Large intestine (tissue), 12 donors: ENCODE measurements at places on chromosomes 2 and 18. TPM values are rescaled to one million over a fixed set of nuclear protein-coding genes. Genes with fewer than 3 reads are reported as not detected.
A peak's percentile ranks its signal among the peaks of the same experiment; 100 is the strongest.

TDRD15 gene
- not detected for polyA plus RNA-seq

C2orf78 gene
- not detected for polyA plus RNA-seq

- H3K4me3 ChIP-seq = no peak overlapping the region
- DNase-seq = no peak
- peaks cover 16% of the 10 kb centered on the region for H3K27me3 ChIP-seq
- H3K4me1 ChIP-seq = no peaks in the 10 kb centered on the region
- H3K36me3 ChIP-seq = no peaks in the 10 kb centered on the region
- no peak overlapping the region for H3K27ac ChIP-seq
Observed at GRCh38 chr2:74707837-74708236, 53.8 kb downstream of the SEMA4F start.

SFTPB gene
- 0.01 TPM for polyA plus RNA-seq

DNA sequence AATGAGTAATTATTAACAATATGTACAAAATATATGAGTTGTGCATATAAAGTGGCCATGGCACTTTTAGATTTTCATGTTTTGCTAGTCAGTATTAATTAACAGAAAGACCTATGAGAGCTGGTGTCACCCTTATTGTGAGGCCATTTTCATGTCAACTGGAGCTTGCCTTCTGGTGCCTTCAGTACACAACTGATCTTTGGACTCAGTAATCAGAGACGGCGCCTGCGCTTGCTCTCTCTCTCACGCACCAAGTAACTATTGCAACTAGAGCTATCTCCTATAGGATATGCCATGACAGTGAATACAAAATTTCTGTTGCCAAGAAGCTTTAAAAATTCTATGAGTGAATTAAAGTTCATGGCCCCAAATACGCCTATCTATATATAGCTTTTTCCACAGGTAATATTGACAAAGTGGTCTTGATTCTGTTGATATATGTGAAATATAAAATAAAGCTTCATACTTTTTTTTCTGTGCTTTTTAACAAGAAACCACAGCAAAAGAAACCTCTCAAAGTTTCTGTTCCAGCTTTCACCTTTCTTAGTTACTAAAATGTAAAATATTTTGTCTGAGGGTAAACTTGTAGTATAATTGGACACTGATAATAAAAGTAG, 2.9 kb downstream of the SERTAD2 start:
- H3K27ac ChIP-seq = peak overlapping the region; percentile 100
- no peak overlapping the region for H3K4me3 ChIP-seq
- DNase-seq = peak; percentile 89

DNA sequence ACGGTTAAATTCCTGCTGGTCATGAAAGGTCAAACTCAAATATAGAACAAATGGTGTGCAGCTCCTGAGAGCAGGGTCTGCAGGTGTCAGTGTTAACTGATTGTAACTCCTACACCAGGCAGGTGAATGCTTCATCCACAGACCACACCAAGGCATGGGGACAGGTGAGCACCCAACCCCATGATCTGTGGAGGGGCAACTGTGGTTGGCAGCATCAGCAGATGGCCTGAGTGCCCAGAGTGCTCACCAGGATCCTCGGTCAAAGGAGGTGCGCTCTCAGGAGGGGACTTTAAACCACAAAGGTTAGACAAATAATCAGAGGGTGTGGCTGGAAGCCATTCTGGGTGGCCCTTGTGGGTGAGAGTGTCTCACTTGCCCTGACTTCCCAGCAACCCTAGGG, 44.5 kb downstream of the PTGR3 start:
- no peak overlapping the region for H3K27ac ChIP-seq
- H3K4me3 ChIP-seq = no peak overlapping the region
- DNase-seq = no peak
- no peaks in the 10 kb centered on the region for H3K36me3 ChIP-seq
- no peaks in the 10 kb centered on the region for H3K4me1 ChIP-seq
- no peaks in the 10 kb centered on the region for H3K27me3 ChIP-seq

GRCh38 chr2:67918471-67918870, 144.3 kb downstream of the C1D start:
- H3K27me3 ChIP-seq = no peaks in the 10 kb centered on the region
- no peak overlapping the region for H3K4me3 ChIP-seq
- no peak for DNase-seq
- H3K27ac ChIP-seq = no peak overlapping the region

GRCh38 chr18:32629292-32629691, 143.5 kb downstream of the KLHL14 start:
- no peak for DNase-seq
- no peaks in the 10 kb centered on the region for H3K36me3 ChIP-seq
- H3K27ac ChIP-seq = no peak overlapping the region
- H3K4me3 ChIP-seq = no peak overlapping the region
- H3K27me3 ChIP-seq = no peaks in the 10 kb centered on the region

DNA sequence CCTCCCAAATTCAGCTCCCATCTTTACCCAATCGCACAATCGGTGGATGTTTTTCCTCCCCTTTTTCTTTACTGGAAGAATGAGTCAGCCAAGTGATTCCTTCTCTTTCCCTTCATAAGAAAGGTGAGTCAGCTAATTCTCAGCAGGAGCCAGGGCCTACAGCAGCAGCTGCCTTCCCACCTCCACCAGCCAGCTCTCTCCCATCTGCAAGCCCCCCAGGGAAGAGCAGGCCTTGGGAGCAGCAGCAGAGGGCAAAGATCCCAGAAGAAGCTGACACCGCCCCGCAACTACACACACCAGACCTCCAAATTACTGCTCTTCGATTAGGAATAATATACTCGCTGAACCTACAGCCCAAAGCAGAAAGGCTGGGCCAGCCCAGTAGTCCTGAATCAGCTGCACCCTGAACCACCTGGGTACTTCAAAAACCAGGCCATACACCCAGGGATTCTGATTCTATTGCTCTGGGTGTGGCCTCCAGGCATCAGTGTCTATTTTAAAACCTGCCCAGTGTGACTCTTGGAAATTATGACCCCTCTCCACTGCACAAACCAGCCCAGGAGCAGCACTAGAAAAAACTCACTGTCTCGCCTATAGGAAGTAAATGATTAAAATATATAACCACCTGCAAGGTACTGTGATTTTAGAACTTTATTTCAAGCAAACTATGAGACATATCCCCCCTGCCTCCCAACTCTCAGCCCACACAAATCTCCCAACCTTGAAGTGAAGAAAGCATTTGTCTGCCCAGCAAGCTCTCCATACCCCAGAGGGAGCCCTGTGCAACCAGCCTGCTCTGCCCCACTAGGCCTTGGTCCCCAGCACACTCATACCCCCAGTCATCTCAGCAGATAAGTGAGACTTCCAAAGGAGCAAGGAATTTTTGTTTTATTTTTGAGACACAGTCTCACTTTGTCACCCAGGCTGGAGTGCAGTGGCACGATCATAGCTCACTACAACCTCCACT, 7.3 kb downstream of the SFXN5 start:
- no peaks in the 10 kb centered on the region for H3K27me3 ChIP-seq
- H3K27ac ChIP-seq = peak overlapping the region; percentile 58
- H3K4me3 ChIP-seq = no peak overlapping the region
- H3K36me3 ChIP-seq = no peaks in the 10 kb centered on the region

GRCh38 chr2:49860170-49860569, 705.9 kb upstream of the FSHR start:
- no peaks in the 10 kb centered on the region for H3K27me3 ChIP-seq
- no peak overlapping the region for H3K4me3 ChIP-seq
- no peak overlapping the region for H3K27ac ChIP-seq

DNA sequence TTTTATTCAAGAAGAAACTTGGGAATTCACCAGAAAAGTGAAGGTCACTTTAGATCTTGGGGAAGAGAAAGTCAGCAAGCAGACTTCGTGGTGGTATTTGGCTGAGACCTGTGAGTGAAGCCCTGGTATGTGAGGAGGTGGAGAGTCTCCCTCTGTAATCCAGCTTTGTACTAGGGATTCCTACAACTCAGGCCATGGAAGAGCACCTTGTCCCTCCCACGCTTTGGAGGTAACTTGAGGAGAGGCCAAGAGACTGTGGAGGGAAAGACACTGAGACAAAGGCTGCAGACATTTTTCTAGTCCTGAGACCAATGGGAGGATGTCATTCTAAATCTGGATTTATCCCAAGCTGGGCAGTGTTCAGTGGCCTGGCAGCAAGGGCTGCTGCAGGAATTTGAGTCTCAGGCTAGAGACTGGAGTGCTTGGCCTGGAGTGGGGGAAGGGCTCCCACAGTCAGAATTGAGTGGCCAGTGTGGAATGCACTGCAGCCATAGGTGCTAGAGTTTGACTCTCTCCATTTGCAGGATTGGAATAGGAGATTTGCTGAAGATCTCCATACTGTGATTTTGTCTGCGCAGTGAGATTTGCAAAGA, 219.0 kb downstream of the ACTR3 start:
- no peaks in the 10 kb centered on the region for H3K36me3 ChIP-seq
- no peak overlapping the region for H3K27ac ChIP-seq
- no peak for DNase-seq
- H3K4me3 ChIP-seq = no peak overlapping the region
- H3K4me1 ChIP-seq = no peaks in the 10 kb centered on the region

DOK1 gene
- 6.4 TPM for polyA plus RNA-seq

DNA sequence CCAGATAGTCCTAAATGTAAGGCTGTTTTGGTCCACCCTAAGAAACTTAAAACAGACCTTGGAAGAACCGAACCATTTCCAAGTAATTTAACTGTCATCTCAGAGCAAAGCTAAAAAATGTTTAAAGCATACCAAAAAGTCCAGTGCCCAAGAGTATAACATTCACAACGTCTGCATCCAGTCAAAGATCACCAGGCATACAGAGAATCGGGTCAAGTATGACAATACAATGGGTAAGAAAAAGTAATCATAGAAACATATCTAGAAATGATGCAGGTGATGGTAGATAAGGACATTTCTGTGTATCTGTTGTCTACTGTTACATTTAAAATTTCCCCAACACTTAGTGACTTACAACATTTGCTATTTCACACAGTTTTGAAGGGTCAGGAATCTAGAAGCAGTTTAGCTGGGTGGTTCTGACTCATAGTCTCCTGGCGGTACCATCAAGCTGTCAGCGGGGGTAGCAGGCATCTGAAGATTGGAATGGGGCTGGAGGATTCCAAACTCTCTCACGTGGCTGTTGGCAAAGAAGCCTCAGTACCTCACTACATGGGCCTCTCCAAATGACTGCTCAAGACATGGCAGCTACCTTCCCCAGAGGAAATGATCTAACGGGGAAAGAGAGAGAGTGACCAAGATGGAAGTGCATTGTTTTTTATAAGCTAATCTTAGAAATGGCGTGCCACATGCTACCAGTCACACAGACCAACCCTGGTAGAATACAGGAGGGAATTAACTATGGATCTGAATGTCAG, 36.6 kb upstream of the DYNC2LI1 start:
- no peak overlapping the region for H3K4me3 ChIP-seq
- H3K36me3 ChIP-seq = no peaks in the 10 kb centered on the region
- no peaks in the 10 kb centered on the region for H3K4me1 ChIP-seq
- no peak overlapping the region for H3K27ac ChIP-seq
- no peaks in the 10 kb centered on the region for H3K27me3 ChIP-seq
- DNase-seq = no peak

DNA sequence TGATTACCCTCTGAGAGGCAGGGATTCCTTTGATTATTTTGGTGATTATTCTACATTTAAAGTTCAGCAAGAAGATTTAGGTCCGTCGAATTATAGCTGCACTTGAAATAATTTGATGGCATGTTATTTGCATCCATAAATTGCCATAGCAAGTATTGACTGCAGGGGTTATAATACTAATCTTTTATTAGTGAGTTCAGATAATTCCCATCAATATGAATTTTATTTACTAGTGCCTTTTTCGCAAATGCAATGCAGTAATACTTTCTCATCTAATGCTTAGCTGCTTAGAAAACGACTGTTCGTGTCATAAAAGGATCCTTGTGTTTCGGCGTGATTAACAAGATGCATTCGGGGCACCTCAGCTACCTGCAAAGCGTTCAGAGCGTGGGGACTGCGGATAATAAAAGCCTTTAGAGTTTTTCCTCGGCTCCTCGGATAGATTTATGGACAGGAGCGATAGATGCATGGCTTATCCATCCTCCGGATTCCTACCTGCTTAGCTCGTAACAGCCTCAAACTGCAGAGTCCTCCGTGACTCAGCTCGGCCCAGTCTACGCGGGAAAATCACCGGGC, 2.5 kb upstream of the GBX2 start:
- H3K4me1 ChIP-seq = peaks cover 31% of the 10 kb centered on the region
- no peak for DNase-seq
- no peak overlapping the region for H3K4me3 ChIP-seq
- H3K36me3 ChIP-seq = no peaks in the 10 kb centered on the region
- peaks cover 99% of the 10 kb centered on the region for H3K27me3 ChIP-seq
- H3K27ac ChIP-seq = no peak overlapping the region

REG1A gene
- polyA plus RNA-seq = 2.5 TPM

- H3K27ac ChIP-seq = no peak overlapping the region
- no peak for DNase-seq
- no peaks in the 10 kb centered on the region for H3K4me1 ChIP-seq
- no peaks in the 10 kb centered on the region for H3K27me3 ChIP-seq
Observed at GRCh38 chr2:195477248-195477995, 179.6 kb upstream of the SLC39A10 start.

PRSS56 gene
- not detected for polyA plus RNA-seq

GRCh38 chr18:44761812-44762211, 81.1 kb downstream of the SETBP1 start:
- peaks cover 19% of the 10 kb centered on the region for H3K4me1 ChIP-seq
- DNase-seq = no peak
- H3K36me3 ChIP-seq = no peaks in the 10 kb centered on the region

- H3K4me3 ChIP-seq = no peak overlapping the region
- no peak overlapping the region for H3K27ac ChIP-seq
- H3K4me1 ChIP-seq = no peaks in the 10 kb centered on the region
- peaks cover 34% of the 10 kb centered on the region for H3K27me3 ChIP-seq
- H3K36me3 ChIP-seq = no peaks in the 10 kb centered on the region
- DNase-seq = no peak
Observed at GRCh38 chr2:70657246-70657645, 103.6 kb upstream of the TGFA start.

DNA sequence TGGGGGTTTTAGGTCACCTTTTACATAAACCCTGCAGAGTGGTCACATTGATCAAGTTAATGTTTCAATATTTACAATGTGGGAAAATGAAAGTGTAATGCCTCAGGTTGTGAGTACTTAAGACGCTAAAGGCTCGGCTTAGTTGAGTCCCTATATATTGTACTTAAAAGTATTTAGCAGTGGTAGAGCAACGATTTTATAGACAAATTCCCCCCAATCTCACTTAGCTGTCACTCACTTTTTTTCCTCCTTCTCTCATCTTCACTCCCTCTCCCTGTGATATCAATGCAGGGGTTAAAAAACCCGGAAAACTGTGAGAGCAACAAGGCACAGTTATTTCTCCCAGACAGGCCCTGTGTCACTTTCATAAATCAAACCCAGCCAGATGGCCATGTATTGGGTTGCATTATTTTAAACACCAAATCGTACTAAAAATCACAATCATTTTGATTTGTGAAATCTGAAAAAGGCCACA, 5.4 kb downstream of the POU3F3 start:
- no peaks in the 10 kb centered on the region for H3K36me3 ChIP-seq
- H3K4me3 ChIP-seq = no peak overlapping the region
- H3K27me3 ChIP-seq = peaks cover 85% of the 10 kb centered on the region
- no peak for DNase-seq
- H3K4me1 ChIP-seq = peaks cover 7% of the 10 kb centered on the region

GRCh38 chr2:119333360-119333759, 33.3 kb downstream of the C2orf76 start:
- H3K36me3 ChIP-seq = no peaks in the 10 kb centered on the region
- H3K27ac ChIP-seq = no peak overlapping the region
- no peak for DNase-seq
- H3K27me3 ChIP-seq = no peaks in the 10 kb centered on the region
- H3K4me3 ChIP-seq = no peak overlapping the region
